ENCODE measurements at places on chromosomes 7 and 10.
A peak's percentile ranks its signal among the peaks of the same experiment; 100 is the strongest.

- no peak for DNase-seq
These were observed 15.6 kb downstream of the ARHGAP22 start for GRCh38 chr10:48589266-48589665.

- no peak for DNase-seq
These were observed 181.8 kb downstream of the MACC1 start for GRCh38 chr7:20035279-20035875.

- DNase-seq, result no peak
These were observed 41.4 kb downstream of the EPHB4 start for GRCh38 chr7:100785878-100786277.

DNA sequence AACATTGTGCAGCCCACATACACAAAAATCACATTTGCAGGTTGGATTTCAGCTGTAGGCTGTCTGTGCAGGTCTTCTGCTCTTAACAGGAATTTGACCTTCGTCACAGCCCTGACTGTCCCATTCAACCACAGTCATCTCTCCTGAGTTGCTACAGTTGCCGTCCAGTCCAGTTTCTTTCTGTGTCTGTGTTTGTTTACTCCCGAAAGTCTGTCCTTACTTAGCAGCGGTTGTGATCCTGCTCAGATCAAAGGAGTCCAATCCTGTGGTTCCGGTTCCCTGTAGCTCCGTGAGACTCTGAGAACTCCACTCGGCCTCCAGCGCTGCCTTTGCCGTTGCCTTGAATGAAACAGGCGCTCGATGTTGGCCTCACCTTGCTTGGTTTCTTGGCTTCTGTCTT lies 111.6 kb upstream of the GATA3 start:
- DNase-seq, result no peak

- DNase-seq, result no peak
These were observed 9.4 kb downstream of the ABCB5 start for GRCh38 chr7:20624666-20625385.

- no peak for DNase-seq
These were observed 27.0 kb upstream of the GPR26 start for GRCh38 chr10:123639131-123639530.

DNA sequence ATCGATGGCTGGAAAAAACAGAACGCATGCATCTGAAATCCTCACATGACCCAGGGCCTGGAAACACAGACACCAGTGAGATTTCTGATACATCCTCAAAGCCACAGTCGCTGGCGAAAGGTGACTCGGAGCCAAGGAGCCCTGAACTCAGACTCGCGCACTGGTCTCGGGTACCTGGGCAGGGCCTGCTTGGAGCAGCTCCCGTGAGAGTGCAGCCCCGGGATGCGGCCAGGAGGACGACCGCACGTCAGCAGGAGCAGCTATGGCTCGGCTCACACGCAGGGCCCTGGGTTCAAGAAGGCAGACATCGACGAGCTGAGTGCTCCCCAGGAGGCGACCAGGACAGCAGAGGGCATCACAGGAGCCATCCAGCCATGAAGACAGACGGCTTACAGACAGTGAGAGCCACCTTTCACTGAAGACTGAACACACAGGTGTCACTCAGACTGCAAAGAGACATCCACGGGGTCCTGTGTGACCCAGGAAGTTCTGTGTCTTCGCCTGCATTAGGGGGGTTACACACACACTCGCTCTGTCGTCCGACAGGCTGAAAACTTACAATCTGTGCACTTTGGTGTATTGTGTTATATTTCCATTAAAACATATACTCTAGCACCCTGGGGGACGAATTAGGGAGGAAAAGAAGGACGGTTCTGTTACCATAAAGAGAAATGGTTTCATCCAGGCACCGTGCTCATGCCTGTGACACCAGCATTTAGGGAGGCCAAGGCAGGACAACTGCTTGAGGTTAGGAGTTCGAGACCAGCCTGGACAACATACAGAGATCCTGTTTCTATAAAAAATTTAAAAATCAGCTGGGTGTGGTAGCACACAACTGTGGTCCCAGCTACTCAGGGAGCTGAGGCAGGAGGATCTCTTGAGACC lies 227.7 kb downstream of the MAD1L1 start:
- DNase-seq, result peak; percentile 45

Data from sigmoid colon (tissue), 7 donors.